ENCODE measurements at places on chromosomes 3 and 15.

GRCh38 chr3:22746221-22746620, 456.9 kb upstream of the UBE2E2 start:
- DNase-seq = no peak

GRCh38 chr3:18562364-18563154, 137.4 kb upstream of the SATB1 start:
- DNase-seq = no peak

GRCh38 chr3:102492300-102492699, 57.5 kb downstream of the ZPLD1 start:
- DNase-seq = no peak

GRCh38 chr3:107001635-107002034, 375.6 kb upstream of the CCDC54 start:
- no peak for DNase-seq

GRCh38 chr15:99443768-99444446, 121.9 kb upstream of the MEF2A start:
- no peak for DNase-seq

DNA sequence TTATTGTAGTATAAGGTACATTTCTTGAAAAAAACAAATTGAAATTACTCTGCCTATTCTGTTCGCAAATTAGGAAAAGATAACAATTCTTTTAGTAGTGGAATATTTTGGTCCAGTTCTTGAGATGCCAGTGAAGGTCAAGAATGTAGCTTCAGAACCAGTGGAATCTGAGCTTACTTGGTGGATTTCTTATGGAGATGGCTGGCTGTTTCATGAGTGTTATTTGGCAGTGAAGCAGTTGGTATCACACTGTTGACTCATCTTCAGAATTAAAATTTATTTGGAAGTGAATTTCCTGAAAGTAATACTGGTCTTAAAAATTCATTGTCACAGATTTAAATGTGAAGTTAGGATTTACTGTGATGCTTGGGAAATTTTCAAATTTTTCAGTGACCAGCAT, 19.1 kb downstream of the RNF13 start:
- DNase-seq = no peak

GRCh38 chr3:52177701-52178042, 20.3 kb upstream of the ALAS1 start:
- no peak for DNase-seq

DNA sequence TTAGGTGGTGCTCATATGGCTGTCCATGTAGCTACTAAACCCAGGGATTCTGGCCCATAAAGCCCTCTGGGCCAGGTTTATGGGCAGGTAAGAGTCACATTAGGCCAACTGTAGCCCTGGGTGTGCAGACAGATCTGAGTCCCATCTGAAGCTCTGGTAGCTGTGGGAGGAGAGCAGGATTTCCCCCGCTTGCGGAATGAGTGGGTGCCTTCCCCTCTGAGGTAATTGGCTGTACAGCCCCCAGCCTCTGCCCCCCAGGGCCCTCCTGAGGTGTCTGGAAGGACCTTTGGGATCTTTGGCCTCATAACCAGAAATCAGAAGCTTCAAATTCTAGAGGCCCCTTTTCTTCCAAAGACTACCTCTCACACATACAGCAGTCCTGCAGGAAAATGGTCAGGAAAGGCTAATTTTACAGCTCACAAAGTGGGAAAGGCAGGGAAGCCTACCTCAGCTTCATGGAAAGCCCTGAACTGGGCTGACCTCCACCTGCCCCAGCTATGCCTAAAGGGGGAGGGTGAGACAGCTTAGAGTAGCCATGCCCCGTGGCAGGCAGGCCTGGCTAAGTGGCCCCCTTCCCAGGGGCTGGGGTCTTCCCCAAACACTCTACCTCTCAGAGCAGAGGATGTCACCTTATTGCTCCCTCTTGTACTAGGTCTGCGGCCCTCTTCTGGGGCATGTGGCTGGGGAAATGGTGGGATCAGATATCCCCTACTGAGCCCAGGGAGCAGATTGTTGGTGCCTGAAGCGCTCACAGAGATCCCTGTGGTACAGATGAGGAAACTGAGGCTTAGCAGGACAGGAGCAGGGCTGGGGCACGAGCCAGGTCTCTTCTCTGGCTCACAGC, 16.8 kb downstream of the HEMK1 start:
- no peak for DNase-seq

- DNase-seq = no peak
Observed at GRCh38 chr3:128050597-128050996, 1.6 kb upstream of the SEC61A1 start.
